Activated naive CD4-positive, alpha-beta T cell treated with anti-CD3 and anti-CD28 coated beads, Interleukin-2, amount 50 U/mL, for 72 hours (primary cell): ENCODE measurements at places on chromosomes 3 and 15. TPM values are rescaled to one million over a fixed set of nuclear protein-coding genes. Genes with fewer than 3 reads are reported as not detected.

DNA sequence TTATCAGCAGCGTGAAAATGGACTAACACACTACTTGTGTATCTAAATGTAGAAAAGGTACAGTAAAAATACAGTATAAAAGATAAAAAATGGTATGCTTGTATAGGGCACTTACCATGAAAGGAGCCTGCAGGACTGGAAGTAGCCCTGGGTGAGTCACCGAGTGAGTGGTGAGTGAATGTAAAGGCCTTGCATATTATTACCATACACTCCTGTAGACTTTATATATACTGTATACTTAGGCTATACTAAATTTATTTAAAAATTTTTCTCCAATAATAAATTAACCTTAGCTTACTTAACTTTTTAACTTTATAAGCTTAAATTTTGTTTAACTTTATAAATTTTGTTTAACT, 67.2 kb upstream of the TSPAN3 start:
- no peak for DNase-seq

- no peak for DNase-seq
Measured at GRCh38 chr3:64908251-64908685, 220.5 kb upstream of the ADAMTS9 start.

DNA sequence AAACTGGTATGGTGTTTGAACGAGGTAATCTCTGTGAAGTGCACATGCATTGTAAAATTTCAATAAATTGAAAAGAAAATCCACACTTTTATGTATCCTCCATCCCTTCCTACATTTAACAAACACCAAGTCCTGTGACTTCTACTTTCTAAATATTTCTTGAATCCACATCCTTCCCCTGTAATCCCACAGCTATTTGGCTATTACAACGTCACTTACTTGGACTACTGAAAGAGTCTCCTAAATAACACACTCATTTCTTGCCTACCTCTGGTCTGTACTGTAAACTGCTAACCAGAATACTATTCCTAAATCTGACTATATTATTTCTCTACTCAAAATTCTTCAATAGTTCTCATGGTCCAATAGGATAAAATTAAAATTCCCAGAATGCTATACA, 176.1 kb downstream of the NEK10 start:
- no peak for DNase-seq

DNA sequence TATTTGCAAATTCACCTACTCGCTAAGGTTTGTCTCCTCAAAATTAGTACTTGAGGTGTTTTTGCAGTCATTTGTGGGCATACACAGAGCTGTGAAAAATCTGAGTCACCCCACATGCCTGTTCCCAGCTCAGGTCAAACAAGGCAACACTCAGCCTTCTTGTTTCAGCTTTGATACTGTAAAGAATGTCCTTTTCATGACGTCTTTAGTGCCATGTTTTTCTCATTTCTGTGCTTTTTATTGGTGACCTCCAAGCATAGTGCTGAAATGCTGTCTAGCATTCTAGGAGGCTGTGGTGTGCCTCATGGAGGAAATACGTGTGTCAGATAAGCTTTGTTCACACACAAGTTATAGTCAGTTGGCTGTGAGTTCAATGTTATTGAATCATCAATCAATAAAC, 8.8 kb downstream of the CAPN3 start:
- no peak for DNase-seq

DNA sequence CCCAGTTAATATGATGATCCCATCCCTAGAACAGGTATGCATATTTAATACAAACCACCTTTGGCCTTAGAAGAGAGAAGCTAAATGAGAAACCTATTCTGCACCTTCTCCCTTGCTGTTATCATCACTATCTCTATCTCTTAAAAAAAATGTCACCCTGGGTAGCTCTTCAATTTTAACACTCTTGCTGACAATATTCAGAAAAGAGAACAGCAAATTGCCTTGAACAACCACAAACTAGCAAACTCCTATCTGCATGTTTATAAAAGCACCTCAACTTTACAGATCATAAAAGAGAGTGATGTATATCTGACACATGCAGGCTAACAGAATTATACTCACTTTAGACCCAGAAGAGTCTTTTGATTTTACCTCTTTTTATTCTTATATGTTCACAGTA, 7.4 kb downstream of the TOP2B start:
- no peak for DNase-seq

- DNase-seq: no peak
Measured at GRCh38 chr3:134145183-134145582, 105.5 kb downstream of the RYK start.

- DNase-seq: no peak
Measured at GRCh38 chr3:117126946-117127546, 417.5 kb downstream of the TUSC7 start.

DNA sequence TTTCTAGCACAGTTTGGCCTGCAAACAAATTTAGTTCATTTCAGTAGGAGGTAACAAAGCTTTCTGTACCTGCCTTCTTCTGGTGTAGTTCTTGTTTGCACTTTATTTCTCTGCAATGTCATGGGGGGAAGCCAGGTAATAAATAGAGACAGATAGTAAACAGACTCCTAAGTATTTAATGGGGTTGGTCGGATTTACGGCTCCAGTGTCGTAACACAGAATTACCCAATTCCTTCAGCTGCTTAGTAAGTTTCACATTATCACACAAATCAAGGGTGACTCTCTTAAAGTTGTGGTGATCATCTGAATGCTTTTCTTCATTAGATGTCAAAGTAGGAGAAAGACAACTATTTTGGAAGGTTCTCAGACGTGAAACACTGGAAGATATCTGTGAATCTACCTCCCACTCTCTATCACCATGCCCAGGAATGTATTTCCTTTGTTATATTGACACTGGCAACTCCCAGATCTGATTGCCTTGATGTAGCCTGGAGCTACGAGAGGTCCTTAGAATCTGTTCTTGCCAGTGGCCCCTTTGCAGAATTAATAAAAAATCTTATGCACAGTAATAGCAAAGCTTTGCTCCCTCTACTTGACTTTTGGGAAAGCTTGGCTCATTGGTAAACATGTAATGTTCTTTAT, 25.0 kb upstream of the TMC3 start:
- no peak for DNase-seq

- DNase-seq: no peak
Measured at GRCh38 chr15:31237043-31237324, 89.7 kb upstream of the KLF13 start.

- no peak for DNase-seq
Measured at GRCh38 chr3:145175626-145176025, 985.4 kb downstream of the PLOD2 start.

GRCh38 chr15:51629612-51630011, 7.0 kb upstream of the DMXL2 start:
- DNase-seq: no peak

DNA sequence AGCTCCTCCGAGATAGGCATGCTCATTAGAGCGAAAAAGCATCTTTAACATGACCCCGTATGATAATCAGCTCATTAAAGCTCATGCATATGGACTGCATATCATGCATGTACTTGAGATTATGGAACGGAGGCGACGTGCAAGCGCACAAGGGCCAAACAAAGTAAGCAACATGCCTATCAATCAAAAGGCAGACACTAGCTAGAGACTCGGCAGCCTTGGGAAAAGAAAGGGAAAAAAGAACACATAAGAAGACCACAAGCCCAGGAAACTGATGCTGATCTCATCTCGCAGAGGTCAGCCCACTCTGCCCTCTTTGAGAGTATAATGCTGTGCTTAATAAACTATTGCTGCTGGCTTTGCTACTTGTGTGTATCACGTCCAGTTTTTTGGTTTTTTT, 2.6 kb upstream of the ACOX2 start:
- DNase-seq: no peak

- DNase-seq: no peak
Measured at GRCh38 chr15:51739061-51739712, 1.7 kb upstream of the LYSMD2 start.

- DNase-seq: no peak
Measured at GRCh38 chr3:46865546-46865945, 2.3 kb upstream of the MYL3 start.

DNA sequence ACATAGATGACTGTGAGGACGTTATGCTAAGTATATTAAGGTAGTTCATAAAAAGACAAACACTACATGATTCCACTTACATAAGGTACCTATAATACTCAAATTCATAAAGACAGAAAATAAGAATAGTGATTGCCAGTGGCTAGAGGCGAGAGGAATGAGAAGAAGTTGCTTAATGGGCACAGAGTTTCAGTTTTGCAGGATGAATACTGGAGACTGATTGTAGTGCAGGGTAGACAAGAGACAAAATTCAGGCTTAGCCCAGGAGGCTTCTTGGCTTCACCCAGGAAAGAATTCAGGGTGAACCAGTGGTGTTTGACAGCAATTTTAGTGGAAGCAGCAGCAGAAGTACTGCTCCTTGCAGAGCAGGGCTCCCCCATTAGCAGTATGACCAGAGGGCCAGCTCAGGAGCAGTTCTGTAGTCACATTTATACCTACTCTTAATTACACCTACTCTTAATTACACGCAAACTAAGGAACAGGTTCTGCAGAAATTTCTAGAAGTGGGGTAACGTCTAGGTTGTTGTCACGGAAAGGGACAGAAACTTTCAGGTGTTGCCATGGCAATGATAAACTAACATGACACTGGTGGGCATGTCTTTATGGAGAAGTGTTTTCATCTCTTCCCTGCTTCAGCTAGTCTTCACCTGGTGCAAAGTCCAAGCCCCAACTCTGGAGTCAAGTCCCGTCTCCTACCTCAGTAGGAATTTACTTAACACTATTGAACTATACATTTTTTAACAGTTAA, 55.2 kb downstream of the TBL1XR1 start:
- no peak for DNase-seq

GRCh38 chr3:124229420-124229819, 237.5 kb upstream of the ROPN1 start:
- DNase-seq: no peak

GRCh38 chr15:43150191-43150929, 17.0 kb downstream of the TMEM62 start:
- DNase-seq: no peak

Gene TMC3
- not detected for total RNA-seq

Gene MYRIP
- not detected for total RNA-seq

Gene GOLGA8G
- total RNA-seq: not detected

Gene LMAN1L
- 1.1 TPM for total RNA-seq

Gene ARRDC4
- total RNA-seq: 0.60 TPM
